ENCODE measurements at places on chromosomes 5 and 9. TPM values are rescaled to one million over a fixed set of nuclear protein-coding genes. Genes with fewer than 3 reads are reported as not detected.

DNA sequence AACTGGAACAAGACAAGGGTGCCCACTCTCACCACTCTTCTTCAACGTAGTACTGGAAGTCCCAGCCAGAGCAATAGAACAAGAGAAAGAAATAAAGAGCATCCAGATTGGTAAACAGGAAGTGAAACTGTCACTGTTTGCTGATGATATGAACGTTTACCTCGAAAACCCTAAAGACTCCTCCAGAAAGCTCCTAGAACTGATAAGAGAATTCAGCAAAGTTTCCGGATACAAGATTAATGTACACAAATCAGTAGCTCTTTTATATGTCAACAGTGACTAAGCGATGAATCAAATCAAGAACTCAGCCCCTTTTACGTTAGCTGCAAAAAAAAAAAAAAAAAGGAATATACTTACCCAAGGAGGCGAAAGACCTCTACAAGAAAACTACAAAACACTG is 306.6 kb downstream of the PLK2 start:
- no peaks in the 10 kb centered on the region for H3K27me3 ChIP-seq
- H3K4me1 ChIP-seq = no peaks in the 10 kb centered on the region
- H3K27ac ChIP-seq = no peak overlapping the region
- no peak for DNase-seq

- DNase-seq = no peak
- H3K4me3 ChIP-seq = no peak overlapping the region
- H3K27me3 ChIP-seq = peaks cover 3% of the 10 kb centered on the region
- peaks cover 28% of the 10 kb centered on the region for H3K4me1 ChIP-seq
Measured at GRCh38 chr5:143582869-143583268, 179.4 kb upstream of the NR3C1 start.

- H3K36me3 ChIP-seq = no peaks in the 10 kb centered on the region
- DNase-seq = no peak
- H3K27me3 ChIP-seq = peaks cover 7% of the 10 kb centered on the region
Measured at GRCh38 chr9:114273461-114273881, 49.4 kb upstream of the ORM1 start.

DNA sequence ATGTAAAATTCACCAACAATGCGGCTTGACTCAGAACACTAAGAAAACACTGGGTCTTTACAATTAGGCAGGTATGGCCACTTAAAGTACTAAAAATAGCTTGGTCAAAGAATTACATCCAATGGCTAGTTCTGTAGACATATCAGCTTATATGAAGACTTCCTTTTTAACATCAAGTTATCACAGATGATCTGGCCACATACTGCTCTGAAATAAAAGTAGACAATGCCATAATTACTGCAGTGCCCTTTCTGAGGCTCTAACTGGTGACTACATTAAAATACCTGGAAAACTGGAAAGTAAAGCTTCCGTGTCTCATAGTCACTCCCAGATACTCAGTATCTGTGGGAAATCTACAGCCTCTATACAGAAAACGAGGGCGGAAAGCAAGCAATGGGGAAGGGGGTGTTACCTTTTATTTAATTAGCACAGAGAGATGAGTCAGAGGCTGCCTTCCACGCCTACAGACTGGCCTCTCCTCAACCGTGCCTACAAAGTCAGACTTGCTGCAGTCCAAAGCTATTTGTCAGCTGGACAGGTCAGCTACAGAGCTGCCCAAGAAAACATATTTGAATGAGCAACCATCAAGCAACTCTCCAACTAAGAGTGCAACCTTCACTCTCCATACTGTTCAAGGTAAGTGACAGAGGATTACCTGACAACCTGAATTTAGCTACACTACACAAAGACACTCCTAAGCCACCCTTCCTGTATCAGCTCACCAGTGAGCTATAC is 8.7 kb downstream of the SERINC5 start:
- peaks cover 13% of the 10 kb centered on the region for H3K36me3 ChIP-seq
- DNase-seq = no peak
- peaks cover 45% of the 10 kb centered on the region for H3K4me1 ChIP-seq
- no peak overlapping the region for H3K4me3 ChIP-seq
- H3K27ac ChIP-seq = no peak overlapping the region

GRCh38 chr9:98745470-98745869 is 36.7 kb upstream of the GABBR2 start:
- peaks cover 26% of the 10 kb centered on the region for H3K36me3 ChIP-seq
- no peak overlapping the region for H3K4me3 ChIP-seq
- no peak overlapping the region for H3K27ac ChIP-seq
- H3K27me3 ChIP-seq = no peaks in the 10 kb centered on the region

DNA sequence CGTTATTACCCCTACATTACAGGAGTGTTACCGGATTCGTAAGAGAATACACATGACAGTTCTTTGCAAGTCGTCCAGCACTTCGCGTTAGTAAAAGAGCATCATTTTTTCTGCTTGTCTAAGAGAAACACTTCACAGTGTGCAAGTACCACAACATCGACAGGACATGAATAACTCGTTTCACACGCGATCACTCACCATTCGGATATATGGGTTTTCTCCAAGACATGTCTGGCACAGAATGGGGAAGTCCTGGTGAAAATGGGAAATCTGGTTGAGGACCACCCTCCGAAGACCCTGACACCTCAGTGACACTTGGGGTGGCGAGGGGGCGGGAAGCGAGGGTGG is 642 bp downstream of the RBM22 start:
- H3K4me3 ChIP-seq = no peak overlapping the region
- DNase-seq = no peak
- no peaks in the 10 kb centered on the region for H3K4me1 ChIP-seq
- no peaks in the 10 kb centered on the region for H3K36me3 ChIP-seq
- no peaks in the 10 kb centered on the region for H3K27me3 ChIP-seq
- H3K27ac ChIP-seq = no peak overlapping the region

DNA sequence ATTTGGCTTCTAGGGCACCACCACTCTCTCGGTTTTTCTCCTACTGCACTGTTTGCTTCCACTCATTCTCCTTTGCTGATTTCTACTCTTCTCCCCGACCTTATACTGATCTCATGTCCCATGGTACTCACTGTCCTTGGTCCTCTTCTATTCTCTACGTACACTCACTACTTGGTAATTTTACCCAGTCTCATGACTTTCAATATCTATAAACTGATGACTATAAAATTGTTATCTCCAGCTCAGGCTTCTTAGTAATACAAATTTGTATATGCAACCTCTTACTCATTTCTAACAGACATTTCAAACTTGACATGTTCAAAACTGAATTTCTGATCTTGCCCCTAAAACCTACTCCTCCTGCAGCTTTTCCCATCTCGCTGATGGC is 4.1 kb downstream of the RAPGEF6 start:
- peaks cover 6% of the 10 kb centered on the region for H3K36me3 ChIP-seq
- no peak overlapping the region for H3K27ac ChIP-seq
- H3K4me1 ChIP-seq = peaks cover 40% of the 10 kb centered on the region
- no peak for DNase-seq
- H3K4me3 ChIP-seq = no peak overlapping the region
- H3K27me3 ChIP-seq = no peaks in the 10 kb centered on the region

DNA sequence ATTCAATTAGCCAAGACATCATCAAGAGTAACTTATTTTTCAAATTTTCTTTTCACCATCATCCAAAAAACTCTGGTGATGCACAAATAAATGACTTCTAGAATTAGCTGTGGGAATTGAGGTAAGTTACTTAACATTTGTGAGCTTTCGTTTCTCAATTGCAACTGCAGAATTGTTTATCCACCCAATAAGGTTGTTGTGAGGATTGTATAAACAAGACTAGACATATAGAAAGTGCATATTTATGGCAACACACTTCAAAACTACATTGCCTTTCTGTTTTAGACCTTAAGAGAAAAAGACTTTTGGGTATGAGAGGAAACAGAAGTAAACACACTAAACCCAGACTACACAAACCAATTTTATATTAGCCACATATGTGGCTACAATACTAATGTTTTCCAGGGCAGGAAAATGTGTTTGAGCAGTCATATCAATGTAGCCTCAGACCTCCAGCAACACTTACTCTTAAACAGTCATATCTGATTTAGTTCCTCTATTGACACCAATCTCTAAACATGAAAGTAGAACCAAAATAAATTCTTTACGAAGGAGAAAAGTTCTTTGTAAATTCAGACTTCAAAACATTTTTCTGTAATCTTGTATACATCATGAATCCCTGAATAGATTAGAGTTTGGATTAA is 488.0 kb upstream of the CYLC2 start:
- DNase-seq = no peak
- H3K4me3 ChIP-seq = no peak overlapping the region
- H3K27ac ChIP-seq = no peak overlapping the region
- H3K4me1 ChIP-seq = no peaks in the 10 kb centered on the region
- no peaks in the 10 kb centered on the region for H3K36me3 ChIP-seq
- H3K27me3 ChIP-seq = no peaks in the 10 kb centered on the region

DNA sequence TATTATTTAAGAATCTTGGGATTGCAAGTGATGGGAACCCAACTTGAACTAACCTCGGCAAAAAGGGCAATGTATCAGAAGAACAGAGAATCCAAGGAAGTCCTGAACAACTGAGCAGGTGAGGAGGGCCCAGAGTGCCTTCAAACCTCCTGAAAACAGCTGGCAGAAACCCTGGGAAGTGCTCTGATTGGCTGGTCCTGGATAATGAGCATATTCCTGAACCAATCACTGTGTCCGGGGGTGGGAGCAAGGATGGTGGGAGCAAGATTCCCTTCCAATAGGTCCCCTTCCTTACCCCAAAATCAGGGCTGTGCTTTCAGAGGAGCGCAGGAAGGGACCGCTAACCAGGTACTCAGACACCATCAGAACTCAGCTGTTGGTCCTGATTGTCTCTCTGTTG is 31.9 kb upstream of the TBC1D2 start:
- H3K4me3 ChIP-seq = no peak overlapping the region
- H3K4me1 ChIP-seq = no peaks in the 10 kb centered on the region
- DNase-seq = no peak
- H3K27me3 ChIP-seq = peaks cover 22% of the 10 kb centered on the region
- H3K36me3 ChIP-seq = no peaks in the 10 kb centered on the region

- H3K4me3 ChIP-seq = no peak overlapping the region
- no peak for DNase-seq
- peaks cover 46% of the 10 kb centered on the region for H3K36me3 ChIP-seq
- peaks cover 62% of the 10 kb centered on the region for H3K4me1 ChIP-seq
- H3K27ac ChIP-seq = peak overlapping the region; percentile 90
- no peaks in the 10 kb centered on the region for H3K27me3 ChIP-seq
Measured at GRCh38 chr9:36903541-36904435, 130.3 kb downstream of the PAX5 start.

- H3K27me3 ChIP-seq = no peaks in the 10 kb centered on the region
- H3K4me3 ChIP-seq = no peak overlapping the region
- DNase-seq = no peak
- no peaks in the 10 kb centered on the region for H3K36me3 ChIP-seq
Measured at GRCh38 chr9:89759572-89759971, 154.8 kb downstream of the GADD45G start.

- H3K4me1 ChIP-seq = peaks cover 15% of the 10 kb centered on the region
- peaks cover 10% of the 10 kb centered on the region for H3K36me3 ChIP-seq
- no peak for DNase-seq
- no peak overlapping the region for H3K27ac ChIP-seq
- no peak overlapping the region for H3K4me3 ChIP-seq
Measured at GRCh38 chr9:121067640-121068039, 7.1 kb upstream of the CNTRL start.

GRCh38 chr5:40226906-40227305 is 452.8 kb upstream of the PTGER4 start:
- H3K27ac ChIP-seq = no peak overlapping the region
- peaks cover 17% of the 10 kb centered on the region for H3K4me1 ChIP-seq
- no peaks in the 10 kb centered on the region for H3K36me3 ChIP-seq
- DNase-seq = no peak
- peaks cover 10% of the 10 kb centered on the region for H3K27me3 ChIP-seq
- H3K4me3 ChIP-seq = no peak overlapping the region

DNA sequence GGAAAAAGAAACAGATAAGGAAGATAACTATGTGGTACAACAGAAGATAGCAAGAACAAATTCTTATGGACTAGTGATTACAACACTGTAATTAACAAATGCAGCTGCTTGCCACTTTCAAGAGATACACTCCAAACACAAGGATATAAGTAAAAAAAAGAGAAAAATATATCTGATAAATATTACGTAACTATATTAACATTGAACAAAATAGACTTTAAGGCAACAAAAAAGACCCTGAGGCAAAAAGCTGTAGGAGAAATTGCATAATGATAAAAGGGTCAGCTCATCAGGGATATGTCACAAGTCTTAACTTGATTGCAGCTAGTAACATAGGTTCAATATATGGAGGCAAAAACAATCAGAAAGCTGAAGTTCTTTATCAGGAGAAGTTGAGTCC is 51.3 kb upstream of the RNF130 start:
- no peaks in the 10 kb centered on the region for H3K36me3 ChIP-seq
- no peak overlapping the region for H3K27ac ChIP-seq
- no peaks in the 10 kb centered on the region for H3K4me1 ChIP-seq
- DNase-seq = no peak

DNA sequence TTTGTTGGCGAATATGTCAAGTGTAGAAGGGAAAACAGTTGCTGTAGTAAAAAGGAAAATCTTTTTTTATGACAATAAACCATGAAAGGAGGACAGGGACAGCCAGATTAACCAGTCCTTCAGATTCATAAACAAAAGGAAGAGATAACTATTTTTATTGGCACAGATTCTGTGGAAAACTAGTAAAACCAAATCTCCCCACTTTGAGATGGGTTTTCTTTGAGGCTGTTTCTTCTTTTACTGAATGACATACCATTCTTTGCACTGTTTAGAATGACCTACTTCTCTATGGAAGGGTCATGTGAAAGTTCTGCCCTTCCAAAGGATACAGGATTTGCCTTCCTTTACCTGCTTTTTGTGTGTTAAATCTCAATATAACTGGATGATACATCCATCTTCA is 13.7 kb downstream of the CAST start:
- H3K27ac ChIP-seq = no peak overlapping the region
- H3K4me1 ChIP-seq = peaks cover 28% of the 10 kb centered on the region

DNA sequence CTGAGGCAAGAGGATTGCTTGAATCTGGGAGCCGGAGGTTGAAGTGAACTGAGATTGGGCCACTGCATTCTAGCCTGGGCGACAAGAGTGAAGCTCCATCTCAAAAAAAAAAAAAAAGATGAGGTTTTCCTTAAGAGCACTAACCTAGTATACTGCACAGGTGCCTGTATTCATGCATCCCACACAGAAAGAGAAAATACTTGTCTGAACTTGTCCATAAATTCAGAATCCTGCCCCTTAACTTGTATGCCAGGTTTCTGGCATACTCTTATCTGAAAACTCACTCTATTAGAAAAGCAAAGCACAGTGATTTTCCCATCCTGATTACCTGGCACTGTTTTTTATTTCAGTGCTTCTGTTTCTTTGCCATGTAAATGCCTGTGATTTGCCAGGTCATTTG is 125.3 kb upstream of the CDKN2B start:
- no peaks in the 10 kb centered on the region for H3K27me3 ChIP-seq
- DNase-seq = no peak
- peaks cover 16% of the 10 kb centered on the region for H3K4me1 ChIP-seq
- no peak overlapping the region for H3K4me3 ChIP-seq

GRCh38 chr5:54705994-54706653 is 188.6 kb downstream of the SNX18 start:
- H3K27ac ChIP-seq = no peak overlapping the region
- H3K4me3 ChIP-seq = no peak overlapping the region
- H3K36me3 ChIP-seq = no peaks in the 10 kb centered on the region
- peaks cover 31% of the 10 kb centered on the region for H3K4me1 ChIP-seq
- no peaks in the 10 kb centered on the region for H3K27me3 ChIP-seq

RLN2 gene
- 3.8 TPM for polyA plus RNA-seq

PRUNE2 gene
- 0.65 TPM for polyA plus RNA-seq

SKP2 gene
- polyA plus RNA-seq = 17.7 TPM

SLC46A2 gene
- not detected for polyA plus RNA-seq

IL13 gene
- not detected for polyA plus RNA-seq

CATSPER3 gene
- not detected for polyA plus RNA-seq

ZNF454 gene
- polyA plus RNA-seq = 0.40 TPM

ATP10B gene
- polyA plus RNA-seq = not detected
